Kidney tubule cell (primary cell): ENCODE measurements at places on chromosomes 4 and X.

GRCh38 chrX:112672788-112673560 lies 6.8 kb downstream of the LHFPL1 start:
- DNase-seq, result no peak

DNA sequence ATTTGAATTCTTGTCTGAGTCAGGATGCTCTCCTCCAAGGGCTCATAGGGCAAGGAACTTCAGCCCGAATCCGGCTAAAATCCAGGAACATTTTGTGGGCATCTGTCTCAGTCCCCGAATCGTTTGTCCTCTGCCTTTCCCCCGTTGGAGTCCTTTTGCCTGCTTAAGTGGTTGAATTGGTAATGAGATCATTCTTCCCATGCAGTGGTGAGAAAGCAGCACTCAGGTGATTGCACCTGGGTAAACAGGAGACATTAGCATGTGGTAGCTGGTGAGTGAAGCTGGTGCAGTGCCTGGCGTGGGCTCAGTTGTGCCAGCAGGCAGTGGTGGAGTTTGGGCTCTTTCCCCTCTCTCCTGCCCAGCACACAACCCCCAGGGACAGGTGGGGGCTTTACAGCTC lies 61.9 kb upstream of the MTM1 start:
- DNase-seq, result peak; percentile 27

GRCh38 chrX:133335027-133335426 lies 80.3 kb downstream of the GPC4 start:
- peak; percentile 37 for DNase-seq

GRCh38 chrX:108217876-108218275 lies 126.3 kb downstream of the ATG4A start:
- no peak for DNase-seq

DNA sequence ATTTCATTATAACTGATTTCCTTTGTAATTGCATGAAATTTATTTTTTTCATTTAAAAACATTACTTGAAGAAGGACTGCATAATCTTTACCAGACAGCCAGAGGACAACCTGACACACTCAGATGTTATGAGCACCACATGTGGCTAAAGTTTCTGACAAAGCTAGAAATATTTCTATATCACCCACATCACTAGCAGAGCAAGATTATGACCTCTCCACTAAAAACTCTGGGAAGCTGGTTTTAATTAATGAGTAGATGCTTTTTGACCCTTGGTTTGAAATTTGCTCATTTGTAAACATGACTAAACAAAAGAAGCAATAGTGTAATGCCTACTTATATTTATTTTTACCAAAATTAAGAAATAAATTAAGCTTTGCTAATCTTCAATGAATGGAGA lies 661.5 kb upstream of the EPHA5 start:
- DNase-seq, result no peak

DNA sequence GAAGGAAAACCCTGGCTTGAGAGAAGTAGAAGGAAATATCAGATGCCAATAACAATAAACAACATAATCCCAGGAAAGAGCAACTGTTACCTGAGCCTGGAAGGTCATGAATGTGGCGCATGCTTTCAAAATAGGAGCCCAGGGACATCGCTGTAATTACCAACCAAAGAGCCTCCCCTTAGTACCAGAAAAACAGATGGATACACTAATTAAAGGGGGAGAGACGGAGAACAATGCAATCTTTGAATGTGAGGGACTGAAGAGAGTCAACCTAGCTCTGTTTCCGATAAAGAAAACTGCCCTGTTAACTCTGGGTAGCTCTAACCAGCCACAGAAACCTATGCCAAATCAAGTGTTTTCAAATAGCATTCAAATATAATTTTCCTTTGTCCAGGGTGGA lies 161.4 kb downstream of the ENOX2 start:
- DNase-seq, result no peak

GRCh38 chr4:105805501-105806120 lies 89.7 kb upstream of the NPNT start:
- DNase-seq, result no peak

DNA sequence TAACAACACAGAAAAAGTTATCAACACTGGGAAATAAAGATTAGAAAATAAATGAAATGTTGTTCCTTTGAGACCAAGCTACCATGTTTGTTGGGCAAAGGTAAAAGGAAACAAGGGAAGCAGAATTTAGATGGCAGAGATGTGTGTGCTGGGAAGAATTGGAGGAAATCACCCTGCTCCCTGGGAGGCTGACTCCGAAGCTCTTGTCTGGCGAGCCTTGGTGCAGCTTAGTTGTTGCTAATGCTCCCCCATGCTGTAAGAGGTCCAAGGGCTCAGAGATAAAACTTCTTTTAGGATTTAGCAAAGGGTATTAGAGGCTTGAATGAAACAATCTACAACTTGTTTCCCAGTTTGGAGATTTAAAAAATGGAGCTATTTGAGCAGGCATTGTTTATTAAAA lies 123.8 kb upstream of the DDIT4L start:
- no peak for DNase-seq

- DNase-seq, result peak; percentile 99
Measured at GRCh38 chr4:112082954-112083586, 62.2 kb upstream of the FAM241A start.

- no peak for DNase-seq
Measured at GRCh38 chr4:121166976-121167375, 2.9 kb upstream of the TNIP3 start.

GRCh38 chr4:71520850-71521249 lies 182.0 kb downstream of the SLC4A4 start:
- DNase-seq, result no peak

DNA sequence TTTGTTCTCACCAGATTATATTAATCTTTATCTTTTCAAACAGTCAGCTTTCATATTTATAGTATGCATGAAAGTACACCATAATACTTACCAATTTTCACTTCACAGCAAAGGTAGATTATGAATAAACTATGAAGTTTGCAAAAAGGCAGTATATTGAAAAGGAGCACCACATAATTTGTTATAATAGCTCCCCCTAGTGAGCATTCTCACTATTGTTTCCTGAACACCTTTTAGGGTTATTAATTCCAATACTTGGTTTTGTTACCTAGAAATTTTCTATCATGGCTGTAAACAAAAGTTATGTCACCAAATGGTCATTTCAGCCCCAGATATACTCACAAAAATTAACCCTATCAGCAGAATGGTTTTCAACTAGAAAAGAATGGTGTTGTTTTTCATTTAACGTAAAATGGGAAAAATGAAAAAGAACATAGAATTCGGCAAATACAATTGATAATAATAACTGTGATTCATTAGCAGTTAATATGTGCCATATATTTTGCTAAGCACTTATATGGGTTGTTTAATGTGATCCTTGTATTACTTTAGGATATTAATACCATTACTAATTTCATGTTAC lies 30.2 kb upstream of the NKX6-1 start:
- DNase-seq, result peak; percentile 40

GRCh38 chr4:58587856-58588255 lies 1477.7 kb upstream of the IGFBP7 start:
- peak; percentile 58 for DNase-seq
